ENCODE measurements at places on chromosomes 7 and 10.

GRCh38 chr7:47724335-47724982, 142.5 kb upstream of the TNS3 start:
- no peak for DNase-seq

GRCh38 chr10:89684604-89685003, 16.8 kb upstream of the KIF20B start:
- DNase-seq = no peak

GRCh38 chr10:91034494-91035159, 113.7 kb upstream of the ANKRD1 start:
- DNase-seq = no peak

GRCh38 chr10:47409171-47409865, 25.2 kb upstream of the ZNF488 start:
- no peak for DNase-seq

DNA sequence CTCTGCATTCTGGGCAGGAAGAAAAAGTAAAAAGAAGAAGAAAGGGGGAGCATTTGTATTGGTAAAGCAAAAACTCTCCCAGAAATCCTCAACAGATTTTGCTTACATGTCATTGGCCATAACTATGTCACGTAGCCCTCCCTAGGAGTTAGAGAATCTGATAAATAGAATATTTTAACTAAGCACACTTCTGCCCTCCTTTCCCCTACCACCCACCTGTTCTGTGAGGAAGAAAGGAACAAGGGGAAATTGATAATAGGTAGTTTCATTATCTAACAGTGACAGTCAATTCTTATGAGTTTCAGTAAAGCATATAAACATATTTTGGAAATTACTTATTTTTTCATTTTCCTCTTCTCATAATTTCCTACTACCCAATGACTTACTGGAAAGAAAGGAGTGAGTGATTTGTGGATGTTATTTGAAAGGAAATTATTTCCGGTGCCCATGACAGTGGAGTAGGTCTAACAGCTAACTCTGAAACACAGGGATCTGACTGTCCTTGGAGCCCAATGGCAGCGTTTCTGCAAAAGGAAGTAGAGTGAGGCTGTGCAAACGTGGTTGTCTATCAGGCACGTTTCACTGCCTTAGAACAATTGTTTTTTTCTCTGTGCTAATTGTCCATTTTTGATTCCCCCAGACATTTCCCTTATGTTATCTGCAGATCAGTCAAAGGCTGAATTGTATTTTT, 128.6 kb upstream of the MDFIC start:
- no peak for DNase-seq
